ENCODE measurements at places on chromosomes 1 and 21. TPM values are rescaled to one million over a fixed set of nuclear protein-coding genes. Genes with fewer than 3 reads are reported as not detected.

The KRTAP11-1 gene
- not detected for total RNA-seq

The C4BPA gene
- total RNA-seq: not detected

DNA sequence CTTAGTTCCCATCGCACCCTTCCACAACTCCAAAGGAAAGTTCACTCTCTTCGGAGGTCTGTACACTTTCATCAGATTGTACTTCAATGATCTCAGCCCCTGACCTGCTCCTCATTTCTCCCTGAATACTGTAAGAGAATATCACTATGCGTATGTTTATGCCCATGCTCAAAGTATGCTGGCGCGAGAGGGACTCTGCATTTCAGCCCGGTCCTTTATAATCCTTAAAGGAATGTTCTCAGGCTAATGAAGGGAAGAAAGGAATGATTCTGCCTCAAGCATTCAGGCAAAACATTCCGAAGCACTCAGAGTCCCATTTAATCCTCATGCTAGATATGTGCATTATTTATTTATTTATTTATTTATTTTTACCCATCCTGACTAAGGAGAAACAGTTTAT, 76.8 kb downstream of the PLD5 start:
- DNase-seq: no peak

DNA sequence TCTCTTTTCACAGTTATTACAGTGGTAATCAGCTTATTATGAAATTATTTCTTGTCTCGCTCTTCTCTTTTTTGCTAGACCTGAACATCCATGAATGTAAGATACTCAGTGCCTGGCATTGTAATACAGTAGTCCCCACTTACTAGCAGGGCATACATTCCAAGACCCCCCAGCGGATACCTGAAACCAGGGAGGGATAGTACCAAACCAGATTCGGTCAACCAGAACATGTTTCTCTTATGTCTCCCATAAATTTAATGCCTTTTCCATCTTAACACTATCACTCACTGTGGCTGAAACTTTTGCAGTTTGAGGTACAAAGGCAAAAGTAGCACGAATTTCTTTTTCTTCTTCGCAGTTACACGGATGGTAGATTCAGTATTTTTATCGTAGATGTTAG, 24.6 kb upstream of the B3GALT2 start:
- no peak for DNase-seq

DNA sequence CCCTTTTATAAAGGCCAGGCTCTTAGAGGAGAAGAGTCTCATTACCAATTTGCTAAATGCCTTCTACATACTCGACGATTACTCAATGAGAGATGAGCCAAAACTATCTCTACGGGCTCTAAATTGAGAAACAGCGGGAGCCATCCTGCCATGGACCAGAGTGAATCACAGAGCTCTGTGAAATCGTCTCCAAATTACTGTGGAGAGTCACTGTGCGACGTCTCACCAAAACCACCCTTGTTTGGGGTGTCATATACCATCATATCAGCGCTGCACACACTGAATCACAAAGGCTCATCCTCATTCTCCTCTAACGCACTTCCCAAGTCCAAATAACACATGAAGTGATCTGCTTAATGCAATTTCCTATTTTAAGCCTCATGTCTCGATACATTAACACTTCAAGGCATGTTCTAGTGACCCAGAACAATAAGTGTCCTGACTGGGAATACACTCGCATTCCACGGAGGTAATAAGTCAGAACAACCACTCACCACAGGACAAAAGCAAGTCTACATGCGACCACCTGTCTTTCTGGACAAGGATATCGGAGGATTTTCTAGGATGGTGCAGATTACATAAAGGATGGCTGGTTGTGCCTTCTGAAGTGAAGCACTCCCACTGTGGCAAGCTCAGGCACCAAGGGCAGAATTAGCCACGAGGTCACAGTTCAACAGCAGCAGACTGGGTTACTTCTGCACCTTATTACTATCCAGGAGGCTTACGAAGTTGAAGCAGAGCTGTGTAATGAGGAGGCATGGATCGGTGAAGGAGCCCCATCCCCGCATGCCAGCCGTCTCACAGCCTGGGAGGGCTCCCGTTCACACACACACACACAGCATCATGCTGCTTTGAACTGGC, 44.3 kb downstream of the NID1 start:
- DNase-seq: no peak

DNA sequence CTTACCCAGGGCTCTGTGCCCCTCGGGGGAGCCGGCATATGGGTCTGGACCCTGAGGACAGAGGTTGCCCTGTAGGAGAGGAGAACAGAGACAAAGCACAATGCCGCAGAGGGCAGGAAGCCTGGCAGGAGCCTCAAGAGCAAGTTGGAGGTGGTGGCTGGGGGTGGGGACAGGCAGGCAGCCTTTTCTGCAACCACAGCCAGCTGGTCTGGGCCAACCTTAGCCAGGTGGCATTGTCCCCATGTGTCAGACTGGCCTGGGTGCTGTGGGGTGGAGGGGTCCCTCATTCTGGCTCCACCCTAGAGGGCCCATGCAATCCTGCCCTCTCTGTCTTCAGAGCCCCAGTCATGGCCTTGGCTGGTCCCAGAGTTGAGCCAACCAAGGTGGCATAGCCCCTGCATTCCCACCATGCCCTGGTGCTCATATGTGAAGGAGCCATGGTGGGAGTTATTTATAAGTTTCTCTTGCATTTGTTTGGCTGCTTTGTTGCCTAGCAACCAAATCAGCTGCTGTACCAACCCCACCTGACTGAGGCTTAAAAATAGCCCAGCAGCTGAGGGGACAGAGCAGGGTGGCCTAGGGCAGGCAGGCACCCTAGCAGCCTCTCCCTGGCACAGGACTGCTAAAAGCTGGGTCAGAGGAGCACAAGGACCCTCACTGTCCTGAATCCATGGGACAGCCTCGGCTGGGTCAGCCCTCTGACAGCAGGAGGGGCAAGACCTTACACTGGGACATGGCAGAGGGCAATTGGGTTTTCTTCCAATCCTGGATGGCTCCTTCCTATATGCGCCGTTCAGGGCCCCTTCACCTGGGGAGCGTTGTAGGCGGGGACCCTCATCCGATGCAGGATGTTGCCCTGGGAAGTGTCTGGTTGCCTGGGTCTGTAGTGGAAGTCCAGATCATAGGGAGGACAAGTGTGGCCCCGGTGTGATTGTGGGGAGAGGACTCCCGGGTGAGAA, 19.5 kb downstream of the MAP7D1 start:
- no peak for DNase-seq

- DNase-seq: no peak
These were observed 60.7 kb upstream of the CDC42BPA start for GRCh38 chr1:227378871-227379554.

DNA sequence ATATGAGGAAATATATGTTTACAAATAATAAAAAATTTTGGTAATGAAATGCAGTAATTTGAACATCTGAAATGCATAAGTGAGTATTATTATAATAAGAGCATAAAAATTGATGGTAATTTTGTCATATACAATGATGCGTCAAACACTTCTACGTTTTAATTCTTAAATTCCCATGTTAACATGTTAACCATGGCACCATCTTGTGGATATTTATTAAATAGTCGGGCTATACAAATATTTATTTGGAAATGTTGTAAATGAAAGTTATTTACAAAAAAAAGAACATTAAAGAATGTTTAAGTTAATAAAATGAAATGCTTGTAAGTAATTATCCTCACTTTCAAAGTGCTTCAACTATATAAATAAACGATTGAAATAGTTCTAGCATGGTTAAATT, 57.2 kb upstream of the C1orf185 start:
- DNase-seq: no peak
